Stimulated activated CD4-positive, alpha-beta T cell treated with anti-CD3 and anti-CD28 coated beads, Interleukin-1b, Interleukin-23, amount 100 ng/mL, for 4 hours (primary cell): ENCODE measurements at places on chromosomes 7 and 10.

GRCh38 chr7:100034871-100035510 lies 14.6 kb upstream of the ZSCAN21 start:
- no peak for DNase-seq

GRCh38 chr10:52621635-52622079 lies 150.9 kb downstream of the MBL2 start:
- DNase-seq: no peak

DNA sequence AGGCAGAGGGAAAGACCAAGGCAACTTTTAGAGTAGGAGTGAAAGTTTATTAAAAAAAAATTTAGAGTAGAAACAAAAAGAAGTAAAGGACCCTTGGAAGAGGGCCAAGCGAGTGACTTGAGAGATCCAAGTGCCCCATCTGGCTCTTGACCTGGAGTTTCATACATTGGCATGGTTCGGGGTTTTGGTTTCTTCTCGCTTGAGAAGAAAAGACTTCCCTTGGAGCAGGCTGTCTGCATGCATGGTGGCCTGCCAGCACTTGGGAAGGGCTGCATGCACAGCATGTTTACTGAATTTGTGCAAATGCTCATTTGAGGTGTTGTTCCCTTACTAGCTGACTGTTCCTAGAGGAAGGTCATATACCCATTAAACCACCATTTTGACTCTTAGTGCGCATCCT lies 8.8 kb upstream of the ADO start:
- no peak for DNase-seq

- DNase-seq: no peak
Measured at GRCh38 chr7:152137476-152138025, 112.1 kb downstream of the GALNT11 start.

GRCh38 chr10:68796605-68797004 lies 30.7 kb upstream of the STOX1 start:
- DNase-seq: no peak

GRCh38 chr7:123797673-123798531 lies 47.1 kb upstream of the HYAL4 start:
- no peak for DNase-seq

GRCh38 chr7:95845007-95845406 lies 72.7 kb downstream of the DYNC1I1 start:
- DNase-seq: no peak

DNA sequence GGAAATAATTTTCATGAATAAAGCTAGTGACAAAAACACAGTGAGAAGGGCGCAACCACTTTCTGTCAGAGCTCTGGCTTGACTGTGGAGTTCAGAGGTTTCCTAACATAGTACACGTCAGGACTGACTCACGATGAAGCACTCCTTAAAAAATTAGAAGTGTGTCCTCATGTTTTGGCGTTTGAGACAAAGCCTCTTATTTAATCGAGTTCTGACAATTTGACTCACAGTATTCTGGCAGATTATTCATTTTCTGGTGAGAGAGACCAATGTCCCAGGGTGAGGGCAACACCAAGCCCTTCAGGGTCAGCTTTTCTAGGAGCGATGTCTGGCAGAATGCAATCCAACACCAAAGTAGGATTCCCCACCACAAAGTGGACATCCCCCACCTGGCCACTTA lies 108.7 kb downstream of the DIP2C start:
- DNase-seq: no peak

- peak; percentile 12 for DNase-seq
Measured at GRCh38 chr7:77537778-77538280, 734 bp downstream of the PTPN12 start.

GRCh38 chr7:114952296-114952695 lies 30.4 kb downstream of the MDFIC start:
- no peak for DNase-seq

- DNase-seq: no peak
Measured at GRCh38 chr7:55467047-55467593, 102.0 kb downstream of the LANCL2 start.

DNA sequence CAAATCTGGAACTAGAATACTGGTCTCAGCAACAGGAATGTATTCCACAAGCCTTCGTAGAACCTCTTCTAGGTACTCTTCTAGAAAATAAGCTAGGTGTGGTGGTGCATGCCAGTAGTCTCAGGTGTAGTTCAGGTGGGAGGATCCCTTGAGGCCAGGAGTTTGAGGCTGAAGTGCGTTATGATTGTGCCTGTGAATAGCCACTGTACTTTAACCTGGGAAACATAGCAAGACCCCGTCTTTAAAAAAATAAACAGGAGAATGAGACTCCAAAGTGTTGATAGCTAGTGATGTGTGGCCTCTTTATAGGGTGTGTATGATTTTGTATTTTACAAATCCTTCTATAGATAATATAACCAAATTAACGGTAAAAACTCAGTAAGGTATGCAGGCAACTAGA lies 1.5 kb upstream of the ZNF775 start:
- no peak for DNase-seq

DNA sequence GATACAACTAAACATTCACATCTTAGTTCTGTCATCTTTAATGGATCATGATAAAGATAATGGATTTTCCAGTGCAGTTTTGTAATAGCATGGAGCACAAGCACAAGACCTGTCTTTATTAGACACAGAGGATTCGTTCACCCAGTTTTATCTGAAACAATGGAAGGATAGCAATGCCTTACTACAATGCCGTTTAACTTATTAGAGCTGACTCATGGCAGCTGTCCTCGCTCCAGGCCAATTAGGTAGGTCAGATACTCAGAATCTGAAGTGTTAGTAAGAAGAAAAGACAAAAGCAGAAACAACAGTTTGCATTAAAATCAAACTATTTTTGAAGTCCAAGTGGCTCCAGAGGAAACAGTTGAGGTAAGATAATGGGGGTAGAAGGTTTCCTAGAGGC lies 12.8 kb downstream of the OR13A1 start:
- DNase-seq: no peak

- no peak for DNase-seq
Measured at GRCh38 chr10:65396997-65397396, 1528.8 kb upstream of the LRRTM3 start.

GRCh38 chr10:14571866-14572507 lies 202.7 kb downstream of the FAM107B start:
- DNase-seq: no peak

DNA sequence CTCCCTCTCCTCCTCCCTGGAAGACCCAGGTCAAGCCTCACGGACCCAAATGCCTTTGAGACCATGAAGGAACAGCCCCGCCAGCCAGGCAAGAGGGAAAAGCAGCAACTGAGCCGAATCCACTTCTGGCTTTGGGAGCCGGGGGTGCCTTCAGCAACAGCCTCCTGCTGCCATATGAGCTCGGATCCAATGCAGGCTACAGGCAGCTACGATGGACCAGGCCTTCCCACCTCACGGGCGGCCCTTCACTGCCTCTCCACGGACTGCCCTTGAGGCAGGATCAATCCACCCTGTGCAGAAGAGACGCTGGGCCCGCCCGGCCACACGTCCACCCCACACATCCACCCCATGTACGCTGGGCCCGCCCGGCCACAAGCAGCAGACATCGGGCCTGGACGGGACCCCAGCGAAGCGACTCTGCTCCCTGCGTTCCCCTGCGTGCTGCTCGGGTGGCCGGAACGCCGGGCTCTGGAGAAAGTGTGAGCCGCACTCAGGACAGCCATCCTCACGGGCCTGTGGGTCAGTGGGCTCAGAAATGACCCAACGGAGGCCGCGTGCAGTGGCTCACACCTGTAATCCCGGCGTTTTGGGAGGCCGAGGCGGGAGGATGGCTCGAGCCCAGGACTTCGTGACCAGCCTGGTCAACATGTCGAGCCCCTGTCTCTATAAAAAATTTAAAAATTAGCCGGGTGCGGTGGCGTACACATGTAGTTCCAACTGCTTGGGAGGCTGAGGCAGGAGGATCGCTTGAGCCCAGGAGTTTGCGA lies 82.0 kb downstream of the FOXL3 start:
- DNase-seq: no peak

GRCh38 chr10:132765435-132765834 lies 20.5 kb downstream of the NKX6-2 start:
- no peak for DNase-seq

DNA sequence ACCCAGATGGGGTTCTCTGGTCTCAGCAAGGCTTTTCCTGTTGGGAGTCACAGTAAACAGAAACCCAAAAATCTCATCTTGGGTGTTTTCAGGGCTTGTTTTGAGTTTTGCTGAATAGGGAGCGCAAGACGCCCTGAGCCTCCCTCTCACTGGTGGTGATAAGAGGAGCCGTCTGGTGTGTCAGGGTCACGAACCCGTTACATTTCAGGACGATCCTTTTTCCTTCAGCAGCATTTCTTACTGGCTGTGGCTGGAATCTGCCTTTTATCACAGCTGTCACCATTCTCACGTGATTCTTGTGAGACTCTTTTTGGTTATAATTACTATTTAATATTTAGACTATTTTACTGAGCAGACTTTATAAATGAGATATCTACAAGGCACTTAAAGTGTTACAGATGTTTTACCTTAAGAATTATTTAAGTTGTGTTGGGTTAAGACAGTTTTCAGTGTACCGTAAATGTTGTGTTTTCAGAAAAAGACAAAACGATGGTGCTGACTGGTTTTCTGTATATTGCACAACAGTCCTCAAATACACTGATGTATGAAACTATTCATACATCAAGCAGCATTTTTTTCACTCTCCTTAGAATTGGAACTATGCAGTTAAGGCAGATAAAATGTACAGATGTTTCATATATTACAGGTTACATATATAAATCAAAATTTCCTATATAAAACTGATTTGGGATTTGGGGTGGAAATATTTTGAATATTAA lies 2.2 kb upstream of the GET4 start:
- DNase-seq: no peak

GRCh38 chr10:44071479-44071878 lies 313.4 kb downstream of the CXCL12 start:
- no peak for DNase-seq

DNA sequence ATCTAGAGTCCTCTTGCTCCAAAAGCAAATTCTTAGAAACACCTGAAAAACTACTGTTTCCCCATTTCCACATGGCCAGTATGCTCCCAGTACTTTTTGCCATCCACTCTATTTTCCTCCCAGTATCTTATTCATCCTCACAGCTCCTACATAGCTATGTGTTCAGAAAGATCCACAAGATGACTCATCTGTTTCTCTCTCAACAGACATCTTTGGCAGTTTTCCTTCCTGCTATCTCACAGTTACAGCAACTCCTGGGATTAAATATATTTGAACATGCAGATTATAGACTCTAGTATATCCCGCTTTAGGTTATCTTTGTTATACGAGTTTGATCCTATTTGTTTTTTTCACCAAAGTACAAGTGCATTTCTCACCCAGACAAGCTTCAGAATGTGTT lies 675.6 kb upstream of the POT1 start:
- no peak for DNase-seq

- DNase-seq: no peak
Measured at GRCh38 chr7:101232141-101232850, 5.3 kb downstream of the CLDN15 start.

DNA sequence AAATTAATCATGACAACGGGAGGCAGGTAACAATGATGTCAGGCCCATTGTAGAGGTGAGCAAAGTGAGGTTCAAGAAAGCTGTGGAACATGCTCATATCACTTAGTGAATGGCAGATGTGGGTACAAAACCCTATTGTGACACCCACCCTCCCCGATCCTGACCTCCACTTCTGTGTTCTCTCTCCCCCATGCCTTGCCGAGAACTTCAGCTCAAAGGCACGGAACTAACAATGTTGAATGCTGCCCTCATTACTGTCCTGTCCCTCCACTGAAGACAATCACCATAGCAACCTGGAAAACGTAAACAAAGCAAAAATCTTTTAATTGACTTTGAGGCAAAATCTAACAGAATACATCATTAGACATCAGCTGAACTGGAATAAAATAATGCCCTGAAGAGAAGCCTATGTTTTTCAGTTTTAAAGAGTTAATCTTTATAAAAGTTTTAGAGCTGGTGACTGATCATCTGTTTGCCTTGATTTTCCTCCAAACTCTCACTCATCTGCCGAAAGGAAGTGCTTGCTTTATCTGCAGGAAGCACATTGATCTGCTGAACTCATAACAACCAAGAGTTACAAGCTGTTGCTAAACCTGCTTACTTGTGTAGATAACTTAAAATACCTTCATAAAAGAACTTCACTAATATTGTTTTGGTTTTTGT lies 133.6 kb downstream of the CUBN start:
- DNase-seq: no peak

DNA sequence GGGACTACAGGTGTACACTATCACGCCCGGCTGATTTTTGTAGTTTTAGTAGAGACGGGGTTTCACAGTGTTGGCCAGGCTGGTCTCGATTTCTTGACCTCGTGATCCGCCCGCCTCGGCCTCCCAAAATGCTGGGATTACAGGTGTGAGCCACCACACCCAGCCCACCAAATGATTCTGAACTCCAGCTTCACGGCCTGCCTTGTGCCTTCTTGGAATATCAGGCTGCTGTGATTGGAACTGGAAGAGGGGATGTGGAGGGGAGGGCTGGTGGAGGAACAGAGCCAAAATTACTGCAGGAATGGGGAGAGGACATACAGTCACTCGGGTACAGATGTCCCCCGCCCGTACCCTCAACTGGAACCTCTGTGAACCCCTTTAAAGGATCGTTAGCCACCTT lies 268.4 kb downstream of the ACTR3B start:
- no peak for DNase-seq

DNA sequence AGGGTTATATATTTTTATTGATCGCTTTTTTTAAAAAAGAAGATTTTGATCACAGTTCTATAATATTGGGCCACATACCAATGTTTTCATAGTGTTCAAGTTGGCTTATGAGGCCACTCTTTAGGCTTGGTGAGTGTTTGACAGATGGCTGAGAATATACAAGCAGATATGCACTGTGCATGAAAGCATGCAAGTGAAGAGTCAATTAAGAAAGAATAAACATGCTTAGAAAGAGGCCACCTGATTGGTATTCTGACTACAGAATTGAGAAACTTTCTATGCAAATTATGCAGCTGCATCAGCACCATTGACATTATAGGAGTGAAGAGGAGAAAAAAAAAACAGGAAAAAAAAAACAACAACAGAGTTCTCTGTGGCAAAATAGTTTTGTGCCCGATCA lies 39.9 kb downstream of the CABCOCO1 start:
- no peak for DNase-seq

DNA sequence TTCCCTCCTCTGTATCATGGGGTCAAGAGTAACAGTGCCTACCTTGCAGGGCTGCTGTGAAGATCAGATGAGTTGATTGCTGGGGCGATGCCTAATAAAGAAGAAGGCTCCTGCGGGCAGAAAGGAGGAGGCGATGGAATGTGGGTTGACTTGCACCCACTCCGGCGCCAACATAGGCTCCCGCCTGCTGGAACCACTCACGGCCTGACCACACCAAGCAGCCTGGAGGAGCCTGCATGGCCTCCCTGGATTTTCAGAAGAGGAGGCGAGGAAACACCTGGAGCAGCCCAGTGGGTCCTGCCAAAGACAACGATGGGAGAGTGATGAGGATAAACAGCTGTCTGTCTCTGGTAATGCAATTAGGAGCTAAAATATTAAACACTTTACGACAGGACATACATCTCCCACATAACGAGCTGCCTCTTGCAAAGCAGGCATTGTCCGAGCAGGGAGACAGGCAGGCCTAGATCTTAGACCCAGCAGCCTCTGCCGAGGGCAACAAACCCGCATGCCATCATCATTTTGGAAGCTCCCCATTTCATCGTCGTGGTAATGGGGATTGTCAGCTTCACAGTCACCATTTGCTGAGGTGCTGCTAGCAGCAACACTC lies 302.9 kb upstream of the ZMIZ1 start:
- DNase-seq: no peak

GRCh38 chr7:96719164-96719563 lies 9.5 kb upstream of the SEM1 start:
- DNase-seq: no peak
